ENCODE measurements at places on chromosomes 3 and 15. TPM values are rescaled to one million over a fixed set of nuclear protein-coding genes. Genes with fewer than 3 reads are reported as not detected.

Gene CHCHD6
- polyA plus RNA-seq = 7.9 TPM

DNA sequence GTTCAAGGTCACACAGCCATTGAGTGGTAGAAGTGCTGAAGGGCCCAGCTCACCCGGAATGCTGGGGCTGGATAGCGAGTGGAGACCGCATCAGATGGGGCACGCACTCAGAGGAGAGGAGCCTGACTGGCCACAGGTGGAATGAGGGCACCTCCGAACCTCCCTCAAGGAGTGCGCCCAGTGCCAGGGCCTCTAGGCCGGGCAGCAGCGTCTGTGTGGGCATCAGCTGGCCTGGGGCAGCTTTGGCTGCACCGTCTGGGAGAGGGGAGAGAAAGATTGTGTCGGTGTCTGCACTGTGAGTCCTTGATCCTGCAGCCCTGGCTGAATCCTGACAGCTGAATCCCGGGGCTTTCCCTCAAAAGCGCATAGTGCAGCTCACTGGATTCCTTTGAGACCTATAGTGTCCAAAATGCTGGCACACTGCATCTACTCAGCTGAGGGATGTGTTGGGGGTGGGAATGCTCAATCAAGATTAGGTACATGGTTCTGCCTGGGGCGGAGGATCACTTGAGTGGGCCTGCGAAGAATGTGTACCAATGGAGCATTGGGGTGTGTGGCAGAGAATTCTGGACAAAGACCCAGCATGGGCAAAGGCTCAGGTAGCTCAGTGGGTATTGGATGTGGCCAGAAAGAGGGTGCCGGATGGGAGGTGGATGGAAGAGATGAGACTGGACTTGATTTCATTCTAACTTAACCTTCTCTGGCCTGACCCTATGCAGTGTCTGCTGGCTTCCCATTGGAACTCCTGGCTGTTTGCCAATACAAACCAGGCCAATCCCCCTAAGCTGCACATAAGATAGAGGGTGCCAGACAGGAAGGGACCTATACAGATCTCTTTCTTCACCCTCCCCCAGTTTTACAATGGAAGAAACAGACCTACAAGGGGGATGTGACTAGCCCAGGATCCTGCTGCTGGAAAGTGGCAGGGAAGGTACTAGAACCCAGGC is 950 bp downstream of the ANKDD1A start:
- no peak for DNase-seq

GRCh38 chr15:74458473-74458872 is 2.5 kb downstream of the UBL7 start:
- no peak for DNase-seq

DNA sequence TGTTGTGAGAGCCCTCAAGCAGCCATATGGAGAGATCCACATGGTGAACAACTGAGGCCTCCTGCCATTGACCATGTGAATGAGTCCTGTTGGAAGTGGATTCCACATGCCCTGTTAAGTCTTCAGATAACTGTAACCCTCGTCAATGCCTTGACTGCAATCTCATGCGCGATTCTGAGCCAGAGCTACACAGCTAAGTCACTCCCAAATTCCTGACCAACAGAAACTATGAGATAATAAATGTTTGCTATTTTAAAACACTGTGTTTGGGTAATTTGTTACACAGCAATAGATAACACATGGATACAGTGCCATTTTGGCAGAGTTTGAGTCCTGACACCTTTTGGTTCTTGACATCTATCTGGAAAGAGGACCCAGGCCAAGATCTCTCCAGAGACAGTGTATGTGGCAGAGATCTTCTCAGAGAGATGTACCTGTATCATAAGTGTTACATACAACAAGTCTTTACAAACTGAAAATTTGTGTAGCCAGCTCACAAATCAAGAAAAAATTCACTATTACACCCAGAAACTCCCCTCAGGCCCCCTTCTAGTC is 34.5 kb upstream of the BNC1 start:
- DNase-seq = no peak

Gene GATM
- polyA plus RNA-seq = 505 TPM

Gene MST1R
- 2.4 TPM for polyA plus RNA-seq

- no peak for DNase-seq
These were observed 3.0 kb upstream of the NECTIN3 start for GRCh38 chr3:111068574-111068973.

- DNase-seq = no peak
These were observed 121.3 kb downstream of the CHST2 start for GRCh38 chr3:143240886-143241285.

Gene ECE2
- polyA plus RNA-seq = not detected

GRCh38 chr3:124257336-124257864 is 265.5 kb upstream of the ROPN1 start:
- DNase-seq = no peak

- DNase-seq = no peak
These were observed 32.9 kb upstream of the CYP11A1 start for GRCh38 chr15:74400313-74400860.

Gene ZNF860
- 0.47 TPM for polyA plus RNA-seq

Gene TRH
- polyA plus RNA-seq = 0.34 TPM

Gene GOLGA6L4
- polyA plus RNA-seq = 8.3 TPM

DNA sequence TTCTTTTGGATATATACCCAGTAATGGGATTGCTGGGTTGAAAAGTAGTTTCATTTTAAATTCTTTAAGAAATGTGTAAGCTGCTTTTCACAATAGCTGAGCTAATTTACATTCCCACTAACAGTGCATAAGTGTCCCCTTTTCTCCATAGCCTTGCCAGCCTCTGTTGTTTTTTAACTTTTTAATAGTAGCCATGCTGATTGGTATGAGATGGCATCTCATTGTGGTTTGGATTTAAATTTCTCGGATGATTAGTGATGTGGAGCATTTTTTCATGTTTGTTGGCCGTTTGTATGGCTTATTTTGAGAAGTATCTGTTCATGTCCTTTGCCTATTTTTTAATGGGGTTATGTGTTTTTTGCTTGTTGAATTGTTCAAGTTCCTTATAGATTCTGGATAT is 444.3 kb upstream of the ATP11B start:
- DNase-seq = no peak

Gene GNAT1
- not detected for polyA plus RNA-seq

DNA sequence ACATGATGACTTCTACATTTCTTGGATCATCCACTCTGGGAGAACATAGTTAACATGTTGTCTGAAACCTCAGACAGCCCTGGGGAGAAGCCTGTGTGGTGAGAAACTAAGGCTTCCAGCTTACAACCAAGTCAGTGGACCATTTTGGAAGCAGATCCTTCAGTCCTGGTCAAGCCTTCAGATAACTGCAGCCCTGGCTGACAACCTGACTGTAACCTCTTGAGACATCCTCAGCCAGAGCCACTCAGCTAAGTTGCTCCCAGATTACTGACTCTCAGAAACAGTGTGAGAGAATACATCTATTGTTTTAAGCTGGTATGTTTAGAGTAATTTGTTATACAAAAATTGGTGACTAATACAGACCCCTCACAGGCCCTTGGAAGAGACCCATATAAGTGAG is 50.9 kb upstream of the KPNA4 start:
- DNase-seq = no peak

GRCh38 chr3:38823722-38824121 is 7.7 kb upstream of the SCN10A start:
- no peak for DNase-seq

DNA sequence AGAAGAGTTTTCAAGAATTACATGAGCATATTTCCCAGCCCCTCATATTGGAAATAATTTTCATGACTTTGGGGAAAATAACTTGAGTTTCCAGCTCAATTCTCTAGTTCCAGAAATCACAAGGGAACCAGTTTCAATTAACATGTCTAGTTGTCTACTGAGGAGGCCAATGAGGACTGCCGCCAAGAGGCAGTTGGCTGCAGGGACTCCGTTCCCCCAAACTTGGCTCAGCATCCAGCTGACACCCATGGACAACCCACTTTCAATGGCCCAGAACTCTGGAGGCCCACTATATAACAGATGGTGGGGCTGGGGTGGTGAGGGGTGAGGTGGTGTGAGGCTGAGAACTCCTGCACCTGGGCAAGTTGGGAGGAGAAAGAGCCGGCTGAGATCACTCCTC is 86.5 kb upstream of the TNFAIP8L3 start:
- no peak for DNase-seq

Gene GOLGA8G
- polyA plus RNA-seq = 0.13 TPM

Gene PCCB
- polyA plus RNA-seq = 30.6 TPM

DNA sequence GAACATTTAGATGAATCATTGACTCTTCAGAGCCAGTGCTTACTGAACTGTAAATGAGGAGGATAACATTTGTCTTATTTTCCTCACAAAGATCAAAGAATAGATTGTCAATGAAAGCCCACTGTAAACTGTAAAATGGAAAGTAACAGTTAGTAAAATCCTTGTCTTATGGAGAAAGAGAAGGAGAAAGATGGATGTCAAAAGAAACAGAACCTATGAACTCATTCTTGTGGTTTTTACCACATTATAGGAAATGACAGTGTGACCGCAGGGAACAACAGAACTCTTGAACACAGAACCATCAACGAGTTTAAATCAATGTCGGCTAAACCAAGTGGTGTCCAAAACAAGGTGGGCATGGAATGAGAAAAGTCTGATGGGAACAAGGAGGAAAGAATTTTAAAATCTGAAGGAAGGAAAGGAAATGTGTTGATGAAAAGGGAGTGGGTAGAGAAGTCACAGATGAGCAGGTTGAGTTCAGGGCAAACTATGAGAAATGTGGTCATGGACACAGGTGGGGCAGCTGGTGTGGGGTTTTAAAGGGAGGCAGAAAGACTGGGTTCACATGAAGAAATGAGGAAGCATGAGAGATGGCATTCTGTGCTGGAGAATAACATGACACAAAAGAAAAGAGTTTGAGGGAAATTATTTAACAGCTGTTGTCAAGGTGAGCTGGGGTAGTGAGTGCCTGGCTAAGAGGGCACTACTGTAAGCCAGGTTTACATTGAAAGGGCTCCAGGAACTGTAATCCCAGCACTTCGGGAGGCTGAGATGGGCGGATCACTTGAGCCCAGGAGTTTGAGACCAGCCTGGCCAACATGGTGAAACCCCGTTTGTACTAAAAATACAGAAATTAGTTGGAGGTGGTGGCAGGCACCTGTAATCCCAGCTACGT is 42.4 kb upstream of the ETV5 start:
- DNase-seq = no peak

Gene THRB
- polyA plus RNA-seq = 1.1 TPM

All from forelimb muscle (tissue), 1 donor.